Stimulated activated CD8-positive, alpha-beta memory T cell treated with anti-CD3 and anti-CD28 coated beads, Interleukin-12 subunit alpha, Interleukin-12 subunit beta, amount 100 ng/mL, for 1 hour (primary cell): ENCODE measurements at places on chromosomes 3 and 15.
A peak's percentile ranks its signal among the peaks of the same experiment; 100 is the strongest.

DNA sequence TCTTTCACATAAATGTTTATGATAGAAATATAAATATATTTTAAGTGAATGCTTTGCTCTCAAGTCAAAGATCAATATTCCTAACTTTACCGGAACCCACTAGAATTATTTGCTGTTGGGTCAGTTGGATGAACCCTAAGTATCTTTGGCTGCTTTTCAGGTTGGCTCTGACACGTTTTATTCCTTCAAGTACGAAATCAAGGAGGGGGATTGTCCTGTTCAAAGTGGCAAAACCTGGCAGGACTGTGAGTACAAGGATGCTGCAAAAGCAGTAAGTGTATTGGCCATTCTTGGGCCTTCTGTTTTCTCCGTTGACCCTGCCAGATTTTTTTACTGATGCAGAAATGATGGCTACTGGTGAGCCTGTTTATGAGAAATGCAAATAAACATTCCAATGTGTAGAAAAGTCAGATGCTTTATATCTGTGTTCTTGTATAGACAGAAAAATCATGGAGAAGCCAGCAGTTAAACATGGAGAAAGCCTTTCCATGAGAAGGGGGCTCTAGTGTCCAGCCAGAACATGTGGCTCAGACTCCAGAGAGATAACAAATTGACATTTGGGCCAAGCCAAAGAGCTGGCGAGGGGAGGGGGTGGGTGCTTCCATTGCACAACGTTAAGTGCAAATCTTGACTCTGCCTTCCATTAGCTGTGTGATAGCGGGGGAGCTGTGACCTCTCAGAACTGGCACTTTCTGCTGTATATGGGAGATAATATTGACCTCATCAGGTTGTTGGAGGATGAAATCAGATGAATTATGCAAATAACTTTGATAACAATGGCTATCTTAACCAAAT lies 3.0 kb downstream of the KNG1 start:
- DNase-seq = no peak

DNA sequence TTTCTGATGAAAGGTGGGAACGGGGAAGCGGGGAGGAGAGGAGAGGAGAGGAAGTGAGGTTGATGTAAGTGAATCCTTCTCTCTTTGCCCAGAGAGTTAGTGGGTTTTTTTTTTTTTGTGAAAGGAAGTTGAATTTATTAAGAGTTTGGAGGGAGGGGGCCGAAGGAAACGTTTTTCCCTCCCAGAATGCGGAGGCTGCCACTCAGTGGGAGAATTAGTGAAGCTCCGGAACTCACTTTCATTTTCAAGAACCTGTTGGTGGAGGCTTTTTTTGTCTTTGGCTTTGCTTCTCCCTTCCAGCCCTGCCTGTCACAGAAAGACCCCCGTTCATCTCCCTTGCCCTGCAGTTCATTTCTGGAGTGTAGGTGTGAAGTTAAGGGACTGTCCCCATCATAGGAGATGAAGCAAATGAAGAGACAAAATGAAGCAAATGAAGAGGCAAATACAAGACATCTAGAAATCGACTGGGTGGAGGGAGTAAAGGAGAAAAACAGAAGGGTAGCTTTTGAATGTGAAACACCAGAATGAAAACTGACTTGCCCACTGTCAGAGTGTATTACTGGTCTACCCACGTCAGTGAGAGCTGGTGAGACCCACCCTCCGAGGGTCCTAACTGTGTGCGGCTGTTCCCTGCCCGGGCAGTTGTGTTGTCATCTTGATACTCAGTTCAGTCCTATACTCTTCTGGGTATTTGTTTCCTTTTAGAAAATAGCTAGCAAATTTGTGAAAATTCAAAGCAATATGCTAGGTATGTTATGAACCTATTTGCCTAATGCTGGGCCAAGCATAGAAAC lies 91.5 kb downstream of the ITPR1 start:
- DNase-seq = no peak

- DNase-seq = no peak
These were observed 155.0 kb upstream of the SUCLG2 start for GRCh38 chr3:67809370-67809935.

- DNase-seq = no peak
These were observed 394.0 kb downstream of the FOXP1 start for GRCh38 chr3:71189480-71189879.

DNA sequence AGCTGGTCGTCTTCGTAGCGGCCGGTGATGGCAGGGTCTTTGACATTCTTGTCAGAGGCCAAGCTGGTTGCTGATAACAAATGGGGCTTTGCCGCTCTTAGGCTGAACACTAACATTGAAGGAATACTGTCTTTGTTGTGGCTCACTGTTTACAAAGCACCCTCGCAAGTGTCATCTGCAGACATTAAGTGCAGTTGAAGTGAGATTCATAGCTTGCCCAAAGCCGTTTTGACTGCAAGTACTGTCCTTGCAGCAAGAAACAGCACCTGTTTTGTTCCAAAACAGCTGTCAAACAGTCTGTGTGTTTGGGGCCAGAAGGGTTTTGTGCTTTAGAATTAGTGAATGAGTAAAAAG lies 568 bp downstream of the SENP2 start:
- DNase-seq = no peak

DNA sequence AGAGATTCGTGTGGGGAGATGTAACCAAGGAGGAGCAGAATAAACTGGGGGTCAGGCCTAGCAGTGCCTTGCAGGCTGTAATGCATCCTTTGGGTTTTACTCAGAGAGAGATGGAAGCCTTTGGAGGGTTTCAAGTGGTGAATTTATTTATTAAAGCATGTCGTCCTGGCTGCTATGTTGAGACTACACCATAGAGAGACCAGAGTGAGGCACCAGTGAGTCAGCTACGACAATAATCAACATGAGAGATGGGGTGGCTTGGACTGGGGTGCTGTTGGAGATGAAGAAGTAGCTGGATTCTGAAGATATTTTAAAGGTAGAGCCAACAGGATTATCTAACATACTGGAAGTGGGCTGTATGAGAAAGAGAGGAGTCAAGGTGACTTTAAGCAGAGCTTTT lies 335.3 kb upstream of the ARHGEF26 start:
- DNase-seq = no peak

- no peak for DNase-seq
These were observed 154.2 kb upstream of the LRIG1 start for GRCh38 chr3:66655044-66655443.

GRCh38 chr3:30659270-30660130 lies 53.1 kb downstream of the TGFBR2 start:
- DNase-seq = no peak

DNA sequence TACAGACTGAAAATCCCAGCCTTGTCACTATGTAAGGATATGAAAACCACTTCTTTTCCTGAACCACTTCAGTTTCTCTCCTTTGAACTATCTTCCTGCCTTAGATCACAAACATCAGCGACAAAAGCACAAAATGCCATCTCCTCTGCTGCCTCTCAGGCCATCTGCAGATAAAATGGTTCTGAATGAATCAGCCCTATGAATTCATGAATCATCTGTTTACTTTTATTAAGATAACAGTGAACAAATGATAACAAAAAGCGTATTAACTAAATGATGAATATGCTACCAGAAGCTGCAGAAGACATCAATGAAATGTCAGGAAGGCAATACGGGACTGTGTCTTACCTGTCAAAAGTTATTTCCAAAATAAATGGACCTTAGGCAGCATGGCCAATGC lies 928.1 kb downstream of the ROBO1 start:
- no peak for DNase-seq

- DNase-seq = no peak
These were observed 583 bp downstream of the EAF1 start for GRCh38 chr3:15427981-15428380.

GRCh38 chr15:77622934-77623754 lies 9.6 kb downstream of the LINGO1 start:
- DNase-seq = no peak

DNA sequence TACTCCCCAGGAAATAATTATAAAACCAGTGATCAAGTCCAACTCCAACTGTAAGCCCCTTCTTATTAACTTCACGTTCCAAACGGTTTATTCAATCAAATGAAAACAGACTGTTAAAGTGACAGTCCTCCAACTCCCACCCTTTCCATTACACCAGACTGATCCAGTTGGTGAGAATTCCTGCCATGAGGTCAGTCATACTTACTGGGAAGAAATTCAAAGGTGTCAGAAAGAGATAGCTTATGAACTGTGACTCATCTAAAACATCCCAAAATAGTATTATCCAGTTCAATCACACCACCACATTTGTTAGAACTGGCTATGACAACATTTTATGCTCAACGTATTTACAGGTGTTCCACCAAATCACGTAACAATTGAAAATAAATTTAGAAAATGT lies 19.5 kb downstream of the SMARCC1 start:
- DNase-seq = no peak

GRCh38 chr3:130288670-130289069 lies 56.8 kb upstream of the COL6A5 start:
- no peak for DNase-seq

DNA sequence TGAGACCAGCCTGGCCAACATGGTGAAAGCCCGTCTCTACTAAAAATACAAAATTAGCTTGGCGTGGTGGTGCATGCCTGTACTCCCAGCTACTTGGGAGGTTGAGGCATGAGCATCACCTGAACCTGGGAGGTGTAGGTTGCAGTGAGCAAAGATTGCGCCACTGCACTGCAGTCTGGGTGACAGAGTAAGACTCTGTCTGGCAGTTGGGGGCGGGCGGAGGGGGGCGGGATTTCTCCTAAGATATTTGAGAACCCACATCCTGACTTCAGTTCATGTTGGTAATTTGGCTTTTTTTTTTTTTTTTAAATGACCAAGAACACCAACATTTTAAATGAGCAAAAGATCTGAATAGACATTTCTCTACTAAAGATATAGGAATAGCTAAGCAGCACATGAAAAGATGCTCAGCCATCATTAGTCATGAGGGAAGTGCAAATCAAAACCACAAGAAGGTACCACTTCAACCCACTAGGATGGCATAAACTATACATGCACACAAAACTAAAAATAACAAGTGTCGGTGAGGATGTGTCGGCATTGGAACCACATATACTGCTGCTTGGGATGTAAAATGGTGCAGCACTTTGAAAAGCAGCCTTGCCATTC lies 75.6 kb upstream of the LMOD3 start:
- DNase-seq = peak; percentile 19

GRCh38 chr15:66982816-66983215 lies 82.6 kb upstream of the SMAD3 start:
- DNase-seq = no peak

DNA sequence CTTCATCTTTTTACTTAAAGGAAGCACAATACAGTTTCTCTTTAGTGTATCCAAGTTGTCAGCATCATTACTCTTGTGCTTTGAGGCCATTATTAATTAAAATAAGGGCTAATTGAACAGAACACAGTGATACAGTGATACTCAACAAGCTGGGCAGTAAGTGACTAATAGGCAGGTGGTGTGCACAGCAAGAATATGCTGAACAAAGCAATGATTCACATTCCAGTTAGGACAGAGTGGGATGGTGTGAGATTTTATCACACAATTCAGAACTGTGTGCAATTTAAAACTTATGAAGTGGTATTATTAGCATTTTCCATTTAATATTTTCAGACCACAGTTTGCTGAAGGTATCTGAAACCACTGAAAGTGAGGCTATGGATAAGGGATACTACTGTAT lies 116.9 kb downstream of the PLOD2 start:
- DNase-seq = no peak

DNA sequence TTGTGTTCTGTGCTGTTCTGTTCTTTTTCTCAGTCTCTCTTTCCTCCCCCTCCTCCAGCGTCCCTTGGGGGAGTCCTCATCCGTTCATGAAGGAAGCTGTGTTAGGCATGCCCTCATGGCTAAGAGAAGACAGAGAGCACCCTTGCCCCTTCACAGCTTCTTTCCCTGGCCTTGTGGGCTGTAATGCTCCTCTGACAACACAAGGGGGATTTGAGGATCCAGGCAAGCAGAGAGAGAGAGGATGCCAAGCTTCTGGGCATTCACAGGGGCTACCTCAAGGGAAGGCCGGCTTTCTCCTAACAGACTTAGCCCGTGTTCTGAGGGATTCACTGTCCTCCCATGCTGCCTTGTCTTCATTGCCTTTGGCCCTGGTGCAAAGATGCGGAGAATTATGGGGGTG lies 389.5 kb downstream of the LRTM1 start:
- no peak for DNase-seq

DNA sequence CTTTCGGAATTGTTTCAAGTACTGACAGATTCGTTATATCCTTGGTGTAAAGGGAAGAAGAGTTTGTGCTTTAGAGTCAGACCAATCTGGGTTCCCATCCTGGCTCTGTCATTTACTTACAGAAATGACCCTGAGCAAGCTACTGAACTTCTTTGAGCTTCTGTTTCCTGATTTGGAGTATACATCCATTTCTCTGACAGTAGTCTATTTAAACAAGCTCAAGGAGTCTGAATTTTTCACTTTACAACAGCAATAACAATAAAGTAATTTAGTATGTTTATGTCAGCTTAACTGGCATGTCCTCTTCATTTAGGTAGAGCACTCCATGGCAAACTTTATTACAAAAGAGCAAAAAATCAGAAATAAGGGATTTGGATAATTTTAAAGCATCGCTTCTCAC lies 27.8 kb downstream of the FAM98B start:
- no peak for DNase-seq

- DNase-seq = no peak
These were observed 82.8 kb downstream of the PPARG start for GRCh38 chr3:12371525-12372140.

DNA sequence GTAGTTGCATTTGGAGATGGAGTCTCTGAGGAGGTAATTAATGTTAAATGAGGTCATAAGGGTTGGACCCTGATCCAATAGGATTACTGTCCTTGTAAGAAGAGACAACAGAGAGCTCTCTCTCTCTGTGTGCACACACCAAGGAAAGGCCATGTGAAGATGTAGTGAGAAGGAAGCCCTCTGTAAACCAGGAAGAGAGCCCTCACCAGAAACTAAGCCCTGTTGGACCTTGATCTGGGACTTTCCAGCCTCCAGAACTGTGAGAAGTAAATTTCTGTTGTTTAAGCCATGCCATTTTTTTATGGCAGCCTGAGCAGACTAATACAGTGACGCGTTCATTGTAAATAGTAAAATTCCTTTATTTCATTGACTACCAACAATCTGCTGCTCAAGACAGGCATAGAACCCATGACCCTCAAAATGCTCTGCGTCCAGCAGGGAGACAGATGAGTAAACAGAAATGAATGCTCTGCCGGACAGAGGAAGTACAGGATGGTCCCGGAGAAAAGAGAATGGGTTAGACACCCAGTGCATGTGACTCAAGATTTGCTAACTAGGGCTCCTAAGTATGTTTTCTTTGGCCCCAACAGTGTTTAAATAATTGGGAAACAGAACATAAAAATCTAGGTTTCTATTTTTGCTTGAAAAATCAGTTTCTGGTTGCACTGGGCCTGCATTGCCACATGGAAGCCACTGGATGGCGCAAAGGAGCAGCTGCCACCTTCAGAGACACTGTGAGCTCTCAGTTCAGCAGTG lies 37.9 kb upstream of the TNFAIP8L3 start:
- no peak for DNase-seq

GRCh38 chr15:67593562-67593961 lies 51.1 kb downstream of the MAP2K5 start:
- DNase-seq = no peak

DNA sequence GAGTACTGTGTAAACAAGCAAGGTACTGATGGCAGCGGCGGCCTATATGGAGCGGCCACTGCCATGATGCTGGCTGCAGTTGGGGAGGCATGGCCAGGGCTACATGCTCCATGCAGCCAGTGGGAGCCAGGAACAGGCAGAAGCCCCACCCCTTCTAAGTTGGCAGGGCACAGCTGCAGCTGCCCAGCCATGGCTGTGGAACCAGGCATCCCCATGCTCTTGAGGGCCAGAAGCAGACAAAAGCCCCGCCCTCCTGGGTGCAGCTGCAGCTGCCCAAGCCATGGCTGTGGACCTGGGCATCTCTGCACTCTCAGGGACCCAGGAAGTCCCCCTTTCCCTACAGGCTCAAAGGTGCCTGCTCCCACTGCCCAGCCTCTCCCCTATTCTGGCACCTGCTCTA lies 150.9 kb downstream of the FMN1 start:
- no peak for DNase-seq

- no peak for DNase-seq
These were observed 36.6 kb downstream of the GATM start for GRCh38 chr15:45341790-45342189.
